ENCODE measurements at places on chromosomes 7 and 10.

- H3K27me3 ChIP-seq: no peaks in the 10 kb centered on the region
- DNase-seq: no peak
- no peaks in the 10 kb centered on the region for H3K36me3 ChIP-seq
- H3K4me3 ChIP-seq: no peak overlapping the region
Measured at GRCh38 chr10:53690524-53691240, 918.1 kb upstream of the MBL2 start.

DNA sequence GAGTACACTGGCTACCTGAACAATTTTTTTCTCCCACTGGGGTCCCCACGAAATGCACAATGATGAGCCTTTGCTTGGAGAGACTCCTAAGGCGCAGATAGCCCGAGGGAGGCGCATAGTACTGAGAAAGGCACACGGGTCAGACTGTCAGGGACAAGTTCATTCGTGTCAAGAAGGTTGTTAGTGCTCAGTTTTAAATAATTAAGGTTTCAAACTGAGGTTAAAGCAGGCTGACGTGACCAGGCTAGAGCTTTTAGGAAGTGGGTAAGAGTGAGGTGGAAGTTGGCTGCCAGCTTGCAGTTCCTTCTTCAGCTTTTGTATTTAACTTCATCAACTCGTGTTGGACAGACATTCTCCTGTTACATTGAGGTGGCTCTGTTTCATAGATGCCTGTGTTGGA, 31.6 kb downstream of the RBM33 start:
- H3K27me3 ChIP-seq: no peaks in the 10 kb centered on the region
- H3K27ac ChIP-seq: no peak overlapping the region
- no peak for DNase-seq
- peaks cover 42% of the 10 kb centered on the region for H3K4me1 ChIP-seq
- no peak overlapping the region for H3K4me3 ChIP-seq

GRCh38 chr10:130200179-130201042, 64.2 kb downstream of the GLRX3 start:
- no peak overlapping the region for H3K27ac ChIP-seq
- no peaks in the 10 kb centered on the region for H3K4me1 ChIP-seq
- no peak for DNase-seq
- no peak overlapping the region for H3K4me3 ChIP-seq

- no peak for DNase-seq
- H3K4me3 ChIP-seq: no peak overlapping the region
- no peaks in the 10 kb centered on the region for H3K36me3 ChIP-seq
- peaks cover 17% of the 10 kb centered on the region for H3K27me3 ChIP-seq
Measured at GRCh38 chr10:29269486-29269885, 19.4 kb upstream of the LYZL1 start.

- H3K4me3 ChIP-seq: peak overlapping the region; percentile 49
- H3K36me3 ChIP-seq: no peaks in the 10 kb centered on the region
- H3K27ac ChIP-seq: peak overlapping the region; percentile 94
- H3K4me1 ChIP-seq: peaks cover 44% of the 10 kb centered on the region
- no peaks in the 10 kb centered on the region for H3K27me3 ChIP-seq
Measured at GRCh38 chr7:30164567-30164966, 29.8 kb downstream of the MTURN start.

- H3K4me1 ChIP-seq: peaks cover 10% of the 10 kb centered on the region
- H3K27ac ChIP-seq: no peak overlapping the region
- H3K4me3 ChIP-seq: no peak overlapping the region
Measured at GRCh38 chr7:2228921-2229320, 3.8 kb downstream of the MAD1L1 start.

GRCh38 chr10:28533186-28533564, 257 bp downstream of the WAC start:
- peaks cover 51% of the 10 kb centered on the region for H3K4me1 ChIP-seq
- DNase-seq: no peak
- H3K27me3 ChIP-seq: no peaks in the 10 kb centered on the region
- H3K36me3 ChIP-seq: peaks cover 44% of the 10 kb centered on the region

GRCh38 chr7:85062651-85063050, 124.2 kb downstream of the SEMA3D start:
- H3K27ac ChIP-seq: no peak overlapping the region
- no peaks in the 10 kb centered on the region for H3K27me3 ChIP-seq
- H3K4me3 ChIP-seq: no peak overlapping the region
- H3K36me3 ChIP-seq: no peaks in the 10 kb centered on the region
- no peaks in the 10 kb centered on the region for H3K4me1 ChIP-seq

GRCh38 chr7:13860734-13861133, 128.7 kb downstream of the ETV1 start:
- H3K4me3 ChIP-seq: no peak overlapping the region
- no peak for DNase-seq
- no peaks in the 10 kb centered on the region for H3K36me3 ChIP-seq
- peaks cover 3% of the 10 kb centered on the region for H3K4me1 ChIP-seq
- peaks cover 5% of the 10 kb centered on the region for H3K27me3 ChIP-seq
- no peak overlapping the region for H3K27ac ChIP-seq

DNA sequence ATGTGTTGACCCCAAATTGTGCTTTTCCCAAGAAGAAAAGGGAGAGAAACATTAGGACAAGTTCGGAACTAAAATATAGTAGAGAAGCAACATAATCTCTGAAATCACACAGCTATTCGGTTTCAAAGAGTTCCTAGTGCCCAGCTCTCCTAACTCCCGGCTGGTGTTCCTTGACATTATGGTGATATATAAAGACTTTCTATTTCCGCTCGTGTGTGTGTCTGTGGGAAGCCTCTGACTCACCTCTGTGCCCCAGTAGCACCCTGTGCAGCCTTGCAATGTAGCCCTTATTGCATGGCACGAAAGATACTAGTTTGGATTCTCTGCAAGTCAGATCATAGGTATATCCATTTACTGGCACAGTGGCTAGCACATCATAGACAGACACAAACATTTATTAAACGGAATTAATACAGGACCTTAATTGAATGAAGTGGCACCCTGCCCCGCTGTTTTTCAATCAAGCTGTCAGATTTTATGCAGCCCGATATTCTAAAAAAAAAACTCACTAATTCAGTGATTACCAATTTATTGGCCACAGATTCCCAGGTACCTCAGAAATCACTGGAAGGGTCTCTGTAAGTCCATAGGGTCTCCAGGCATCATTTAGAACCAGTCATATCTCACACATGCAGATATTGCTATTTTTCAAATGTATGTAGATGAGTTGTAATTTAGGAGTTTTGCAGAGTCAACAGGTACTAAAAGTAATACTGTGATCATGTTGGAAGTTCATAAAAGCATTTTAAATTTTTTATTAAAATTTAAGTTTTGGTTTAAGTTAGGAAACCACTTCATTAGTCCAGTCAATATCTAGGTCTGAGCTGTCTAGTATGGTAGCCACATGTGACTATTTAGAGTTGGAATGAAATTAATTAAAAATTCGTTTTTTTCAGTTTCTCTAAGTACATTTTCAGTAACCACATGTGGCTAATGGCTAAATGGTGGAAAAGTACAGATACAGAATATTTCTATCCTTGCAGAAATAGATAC, 43.3 kb downstream of the SFTPD start:
- H3K27me3 ChIP-seq: peaks cover 55% of the 10 kb centered on the region
- peaks cover 14% of the 10 kb centered on the region for H3K4me1 ChIP-seq
- no peak for DNase-seq
- peak overlapping the region; percentile 73 for H3K4me3 ChIP-seq
- H3K36me3 ChIP-seq: no peaks in the 10 kb centered on the region

DNA sequence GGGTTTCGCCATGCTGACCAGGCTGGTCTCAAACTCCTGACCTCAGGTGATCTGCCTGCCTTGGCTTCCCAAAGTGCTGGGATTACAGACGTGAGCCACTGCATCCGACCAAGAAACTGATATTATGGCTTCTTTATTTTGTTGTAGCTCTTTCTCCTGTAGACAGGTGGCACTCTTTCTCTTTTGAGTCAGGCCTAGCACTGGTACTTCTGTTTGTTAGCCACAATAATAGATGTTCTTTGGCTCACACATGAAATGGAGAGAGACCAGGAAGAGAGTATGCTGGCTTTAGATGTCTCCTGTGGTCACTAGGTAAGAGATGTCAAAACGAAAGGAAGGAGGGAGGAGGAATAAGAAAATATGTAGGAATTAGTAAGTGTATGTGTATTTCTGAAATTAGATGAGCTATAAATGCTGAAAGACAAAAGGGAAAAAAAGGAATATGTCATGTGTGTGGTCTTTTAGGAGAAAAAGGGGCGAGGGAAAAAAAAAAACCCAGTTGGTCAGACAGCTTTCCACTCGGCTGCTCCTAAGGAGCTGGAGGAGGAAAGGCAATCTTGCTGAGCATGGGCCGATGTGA, 78.7 kb downstream of the CLEC2L start:
- H3K27ac ChIP-seq: no peak overlapping the region
- no peaks in the 10 kb centered on the region for H3K27me3 ChIP-seq
- no peaks in the 10 kb centered on the region for H3K4me1 ChIP-seq
- H3K4me3 ChIP-seq: no peak overlapping the region
- DNase-seq: no peak
- peaks cover 23% of the 10 kb centered on the region for H3K36me3 ChIP-seq

GRCh38 chr10:114766470-114766869, 55.1 kb upstream of the FHIP2A start:
- peak overlapping the region; percentile 56 for H3K4me3 ChIP-seq
- peaks cover 12% of the 10 kb centered on the region for H3K27me3 ChIP-seq
- H3K36me3 ChIP-seq: no peaks in the 10 kb centered on the region
- no peak for DNase-seq
- no peak overlapping the region for H3K27ac ChIP-seq

- no peaks in the 10 kb centered on the region for H3K4me1 ChIP-seq
- H3K36me3 ChIP-seq: no peaks in the 10 kb centered on the region
- H3K27ac ChIP-seq: no peak overlapping the region
Measured at GRCh38 chr10:90288391-90288933, 569.4 kb downstream of the HTR7 start.

GRCh38 chr7:5064391-5065106, 18.9 kb downstream of the RBAK start:
- H3K4me1 ChIP-seq: no peaks in the 10 kb centered on the region
- peaks cover 91% of the 10 kb centered on the region for H3K36me3 ChIP-seq
- no peak for DNase-seq
- no peak overlapping the region for H3K4me3 ChIP-seq
- no peak overlapping the region for H3K27ac ChIP-seq

GRCh38 chr10:15864419-15864818, 4.1 kb upstream of the MINDY3 start:
- H3K4me1 ChIP-seq: peaks cover 4% of the 10 kb centered on the region
- peaks cover 33% of the 10 kb centered on the region for H3K27me3 ChIP-seq
- DNase-seq: no peak
- peaks cover 8% of the 10 kb centered on the region for H3K36me3 ChIP-seq
- H3K27ac ChIP-seq: no peak overlapping the region

- peaks cover 3% of the 10 kb centered on the region for H3K36me3 ChIP-seq
- H3K4me1 ChIP-seq: no peaks in the 10 kb centered on the region
- no peak overlapping the region for H3K4me3 ChIP-seq
- H3K27ac ChIP-seq: no peak overlapping the region
- H3K27me3 ChIP-seq: no peaks in the 10 kb centered on the region
Measured at GRCh38 chr7:136677471-136678365, 190.7 kb upstream of the CHRM2 start.

DNA sequence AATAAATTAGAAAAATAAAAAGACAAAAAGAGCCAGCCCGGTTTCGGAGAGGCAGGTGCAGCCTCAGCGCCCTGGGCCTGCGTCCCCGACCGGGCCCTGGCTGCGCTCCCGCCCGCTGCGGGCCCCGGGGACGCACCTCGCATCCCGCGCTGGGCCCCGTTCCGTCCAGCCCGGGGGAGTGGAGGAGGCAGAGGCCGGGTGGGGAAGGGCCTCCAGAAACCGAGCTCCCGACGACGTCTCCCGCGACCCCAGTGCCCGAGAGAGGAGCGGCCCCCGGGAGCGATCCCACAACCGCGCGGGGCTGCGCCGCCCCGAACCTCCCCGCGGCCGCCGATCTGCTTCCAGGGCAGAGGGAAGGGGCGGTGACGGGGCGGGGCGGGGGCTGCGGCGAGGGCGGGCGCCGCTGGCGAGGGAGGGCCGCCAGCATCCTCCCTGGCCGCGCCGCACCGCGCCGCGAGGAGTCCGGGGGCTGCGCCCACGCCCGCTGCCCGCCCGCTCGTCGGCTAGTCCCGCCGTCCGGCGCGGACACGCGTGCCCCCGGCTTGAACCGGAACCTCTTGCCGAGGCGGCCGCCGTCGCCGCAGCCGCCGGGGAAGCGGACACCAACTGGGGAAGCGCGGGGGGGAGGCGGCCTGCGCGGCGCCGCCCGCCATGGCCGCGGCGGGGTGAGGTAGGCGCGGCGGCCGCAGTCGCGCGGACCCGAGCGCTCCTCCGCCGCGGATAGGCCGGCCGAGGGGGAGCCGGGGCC, at the start of gene CCNY:
Gene CCNY, plus strand, starts transcription at position 426 of the 748 bp plus-strand sequence. CDS start 545 bp downstream, outside the sequence.
- peak within 1 kb of the TSS; percentile 84 for H3K27ac ChIP-seq
- no peaks in the 10 kb centered on the region for H3K27me3 ChIP-seq
- peaks cover 52% of the 10 kb centered on the region for H3K4me1 ChIP-seq
- H3K4me3 ChIP-seq: peak within 1 kb of the TSS; percentile 95

- no peaks in the 10 kb centered on the region for H3K27me3 ChIP-seq
- H3K36me3 ChIP-seq: no peaks in the 10 kb centered on the region
- H3K4me1 ChIP-seq: no peaks in the 10 kb centered on the region
- DNase-seq: no peak
Measured at GRCh38 chr7:82223580-82223979, 220.0 kb downstream of the CACNA2D1 start.

DNA sequence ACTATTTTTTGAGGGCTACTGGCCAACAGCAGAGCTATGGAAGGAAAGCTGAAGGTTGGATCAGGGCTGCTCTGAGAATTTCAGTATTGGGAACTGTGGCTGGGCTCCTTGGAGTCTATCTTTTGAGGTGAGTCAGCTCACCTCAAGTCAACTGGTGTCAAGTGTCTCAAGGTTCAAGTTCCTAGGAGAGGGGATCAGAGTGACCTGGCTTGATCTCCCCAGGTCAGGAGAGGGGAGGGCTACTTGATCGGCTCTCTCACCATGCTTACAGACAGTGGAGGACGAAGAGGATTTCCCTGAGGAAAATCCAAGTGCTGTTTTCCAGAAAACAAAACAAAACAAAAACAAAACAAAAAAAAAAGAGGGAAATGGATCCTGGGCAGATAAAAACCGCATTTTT, 132.8 kb downstream of the CACNB2 start:
- no peaks in the 10 kb centered on the region for H3K36me3 ChIP-seq
- H3K4me3 ChIP-seq: no peak overlapping the region
- DNase-seq: no peak
- H3K27ac ChIP-seq: no peak overlapping the region
- no peaks in the 10 kb centered on the region for H3K4me1 ChIP-seq

- DNase-seq: no peak
- H3K36me3 ChIP-seq: no peaks in the 10 kb centered on the region
- no peaks in the 10 kb centered on the region for H3K27me3 ChIP-seq
- H3K4me3 ChIP-seq: no peak overlapping the region
- no peak overlapping the region for H3K27ac ChIP-seq
Measured at GRCh38 chr7:33807779-33808482, 97.4 kb upstream of the BMPER start.

GRCh38 chr10:96646751-96647166, 59.9 kb upstream of the TM9SF3 start:
- H3K4me3 ChIP-seq: peak overlapping the region; percentile 81
- no peaks in the 10 kb centered on the region for H3K27me3 ChIP-seq
- peak; percentile 76 for DNase-seq
- peaks cover 51% of the 10 kb centered on the region for H3K36me3 ChIP-seq

DNA sequence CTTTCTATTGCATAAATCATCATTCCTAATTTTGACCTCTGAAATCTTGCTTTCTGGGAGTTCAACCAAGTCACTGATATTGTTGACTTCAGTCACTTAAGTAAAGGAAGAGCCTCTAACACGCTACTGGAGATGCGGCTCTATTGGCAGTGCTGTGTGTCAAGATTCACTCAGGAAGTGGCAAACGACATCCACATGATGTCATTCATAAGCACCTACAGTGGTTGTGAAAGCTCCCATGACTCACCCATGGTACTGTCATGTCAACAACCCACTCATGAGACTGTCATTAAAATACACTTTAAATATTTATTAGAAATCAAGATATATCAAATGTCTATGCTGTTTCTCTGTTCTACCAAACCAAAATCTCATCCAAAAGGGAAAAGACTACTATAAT, 52.5 kb upstream of the LHFPL3 start:
- H3K27ac ChIP-seq: no peak overlapping the region
- H3K27me3 ChIP-seq: peaks cover 23% of the 10 kb centered on the region
- no peak for DNase-seq
- no peak overlapping the region for H3K4me3 ChIP-seq
